ENCODE measurements at places on chromosomes 16 and 17.

- no peak for DNase-seq
These were observed 111.2 kb upstream of the GSE1 start for GRCh38 chr16:85501900-85502299.

DNA sequence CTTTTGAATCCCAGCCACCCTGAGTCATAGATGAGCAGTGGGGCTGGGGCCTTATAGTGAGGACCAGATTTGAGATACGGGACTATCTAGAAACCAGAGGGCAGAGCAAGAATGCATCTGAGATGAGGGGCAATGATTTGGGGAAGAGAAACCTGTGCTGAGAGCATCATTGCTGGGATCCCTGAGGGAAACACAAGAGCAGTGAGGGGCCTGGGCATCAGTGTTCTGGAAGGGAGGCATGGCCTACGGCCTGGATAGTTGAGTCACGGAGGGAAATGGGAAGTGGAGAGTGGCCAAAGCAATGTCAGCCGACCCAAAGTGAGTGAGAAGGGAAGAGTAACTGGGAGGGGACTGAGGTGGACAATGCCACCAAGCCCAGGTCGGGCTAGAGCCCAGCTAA, 5.2 kb downstream of the CAMTA2 start:
- no peak for DNase-seq

DNA sequence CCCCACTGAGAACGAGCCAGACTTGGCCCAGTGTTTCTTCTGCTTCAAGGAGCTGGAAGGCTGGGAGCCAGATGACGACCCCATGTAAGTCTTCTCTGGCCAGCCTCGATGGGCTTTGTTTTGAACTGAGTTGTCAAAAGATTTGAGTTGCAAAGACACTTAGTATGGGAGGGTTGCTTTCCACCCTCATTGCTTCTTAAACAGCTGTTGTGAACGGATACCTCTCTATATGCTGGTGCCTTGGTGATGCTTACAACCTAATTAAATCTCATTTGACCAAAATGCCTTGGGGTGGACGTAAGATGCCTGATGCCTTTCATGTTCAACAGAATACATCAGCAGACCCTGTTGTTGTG, 631 bp downstream of the BIRC5 start:
- DNase-seq = no peak

DNA sequence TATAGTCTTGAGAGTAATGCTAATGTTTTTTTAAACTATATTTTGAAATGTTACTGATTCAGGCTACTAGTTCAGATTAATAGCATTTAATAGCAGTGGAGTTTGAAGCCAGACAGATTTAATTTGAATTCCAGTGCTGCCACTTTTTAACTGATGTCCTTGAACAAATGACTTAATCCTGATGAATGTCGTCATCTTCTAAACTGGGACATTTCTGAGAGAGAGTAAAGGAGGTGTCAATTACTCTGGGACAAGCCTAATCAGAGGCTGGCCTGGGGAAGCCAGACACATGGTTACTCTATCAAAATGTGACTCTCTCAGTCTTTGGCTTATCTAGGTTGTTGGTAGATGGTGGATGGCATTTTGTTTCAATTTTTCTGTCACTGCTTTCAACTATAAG, 246.7 kb downstream of the HS3ST3A1 start:
- DNase-seq = no peak

DNA sequence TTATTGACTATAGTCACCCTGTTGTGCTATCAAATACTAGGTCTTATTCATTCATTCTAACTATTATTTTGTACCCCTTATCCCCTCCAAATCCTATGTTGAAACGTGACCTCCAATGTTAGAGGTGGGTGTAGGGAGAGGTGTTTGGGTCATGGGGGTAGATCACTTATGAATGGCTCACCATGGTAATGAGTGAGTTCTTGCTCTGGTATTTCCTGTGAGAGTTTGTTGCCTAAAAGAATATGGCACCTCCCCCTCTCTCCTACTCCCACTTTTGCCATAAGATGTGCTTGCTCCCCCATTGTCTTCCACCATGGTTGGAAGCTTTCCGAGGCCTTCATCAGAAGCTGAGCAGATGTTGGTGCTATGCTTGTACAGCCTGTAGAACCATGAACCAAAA, 59.3 kb upstream of the BRD7 start:
- no peak for DNase-seq

DNA sequence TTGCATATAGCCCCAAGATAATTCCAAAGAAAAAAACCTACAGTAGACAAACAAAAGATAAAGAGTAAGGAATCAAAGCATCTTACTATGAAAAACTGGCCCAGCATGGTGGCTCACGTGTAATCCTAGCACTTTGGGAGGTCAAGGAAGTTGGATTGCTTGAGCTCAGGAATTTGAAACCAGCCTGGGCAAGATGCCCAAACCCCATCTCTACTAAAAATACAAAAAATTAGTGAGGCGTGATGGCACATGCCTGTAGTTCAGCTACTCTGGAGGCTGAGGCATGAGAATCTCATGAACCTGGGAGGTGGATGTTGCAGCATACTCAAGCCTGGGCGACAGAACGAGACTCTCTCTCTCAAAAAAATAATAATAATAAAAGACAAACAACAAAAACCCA, 764.7 kb upstream of the KIF2B start:
- DNase-seq = no peak

- no peak for DNase-seq
These were observed 45.0 kb downstream of the SOST start for GRCh38 chr17:43713494-43714162.

- no peak for DNase-seq
These were observed 220.0 kb downstream of the ZNF423 start for GRCh38 chr16:49635591-49636581.

DNA sequence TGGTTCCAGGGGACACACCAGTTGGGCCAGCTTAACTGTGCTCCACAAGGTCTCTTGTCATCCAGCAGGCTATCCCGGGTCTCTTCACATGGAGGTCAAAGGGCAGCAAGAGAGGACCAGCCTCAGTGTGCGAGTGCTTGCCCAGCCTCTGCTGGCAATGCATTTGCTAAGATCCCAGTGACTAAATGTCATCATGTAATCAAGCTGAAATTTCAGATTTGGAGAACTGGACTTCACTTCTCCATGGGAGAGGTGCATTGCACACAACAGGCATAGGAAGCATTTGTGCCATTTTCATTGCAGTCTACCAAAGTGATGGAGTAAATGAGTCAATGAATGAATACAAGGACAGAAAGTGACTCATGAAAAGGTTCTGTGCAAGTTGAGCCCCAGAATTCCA, 51.2 kb upstream of the KDM8 start:
- DNase-seq = no peak

DNA sequence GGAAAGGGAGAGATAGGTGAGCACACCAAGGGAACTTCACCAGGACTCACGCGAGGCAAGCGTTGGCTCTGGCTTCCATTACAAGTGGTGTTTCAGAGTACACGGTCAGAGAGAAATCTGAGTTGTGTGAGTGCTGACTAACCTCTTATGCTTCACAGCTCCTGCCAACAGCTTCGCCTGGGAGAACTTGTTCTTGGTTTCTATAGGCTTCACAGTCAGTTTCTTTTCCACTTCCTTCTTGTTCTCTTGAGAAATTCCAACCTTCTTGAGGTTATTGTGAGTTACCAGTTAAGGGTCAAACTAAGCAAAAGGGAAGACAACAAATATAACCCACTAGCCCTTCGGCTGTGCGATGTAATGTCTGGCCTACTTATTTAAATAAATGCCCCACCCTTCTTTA, 18.9 kb downstream of the PSME3IP1 start:
- DNase-seq = no peak

- DNase-seq = peak; percentile 7
These were observed 190.4 kb downstream of the ABCC12 start for GRCh38 chr16:47965439-47965838.

DNA sequence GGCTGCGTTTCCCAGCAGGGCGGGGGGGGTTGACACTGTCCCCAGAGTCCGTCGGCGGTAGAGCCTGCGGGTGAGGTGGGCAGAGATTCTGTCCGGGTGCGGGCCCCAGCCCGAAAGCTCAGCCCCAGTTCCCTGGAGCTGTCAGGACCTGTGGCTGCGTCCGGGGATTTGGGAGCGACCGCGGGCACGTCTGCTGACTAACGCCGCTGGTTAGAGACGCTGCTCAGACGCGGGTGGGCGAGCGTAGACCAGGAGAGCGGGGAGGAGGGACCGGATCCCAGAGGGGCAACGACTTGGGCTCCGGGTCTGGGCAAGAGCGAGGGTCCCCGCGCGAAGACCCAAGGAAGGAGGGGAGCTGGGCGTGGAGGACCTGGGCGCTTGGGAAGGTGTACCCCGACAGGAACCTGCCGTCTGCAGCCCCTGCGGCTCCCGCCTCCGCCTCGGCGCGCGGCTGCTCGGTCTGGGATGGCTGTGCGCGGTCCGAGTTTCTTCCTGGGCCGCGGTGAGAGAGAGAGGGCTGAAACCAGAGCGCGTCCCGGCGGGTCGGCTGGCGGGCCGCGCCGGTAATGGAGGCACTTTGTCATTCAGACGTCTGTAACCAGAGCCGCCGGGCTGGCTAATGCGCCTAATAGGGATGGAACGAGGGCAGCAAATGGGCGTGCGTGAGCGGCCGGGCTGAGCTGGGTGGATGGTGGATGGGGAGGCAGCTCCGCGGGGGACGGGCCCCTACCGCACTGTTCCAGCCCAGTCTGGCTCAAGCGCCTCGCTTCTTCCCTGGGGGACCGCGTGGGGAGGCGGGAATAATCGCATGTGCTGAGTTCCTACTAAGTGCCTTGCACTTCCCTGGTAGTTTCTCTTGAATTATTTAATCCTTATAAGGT, 2.3 kb downstream of the NGFR start:
- no peak for DNase-seq

DNA sequence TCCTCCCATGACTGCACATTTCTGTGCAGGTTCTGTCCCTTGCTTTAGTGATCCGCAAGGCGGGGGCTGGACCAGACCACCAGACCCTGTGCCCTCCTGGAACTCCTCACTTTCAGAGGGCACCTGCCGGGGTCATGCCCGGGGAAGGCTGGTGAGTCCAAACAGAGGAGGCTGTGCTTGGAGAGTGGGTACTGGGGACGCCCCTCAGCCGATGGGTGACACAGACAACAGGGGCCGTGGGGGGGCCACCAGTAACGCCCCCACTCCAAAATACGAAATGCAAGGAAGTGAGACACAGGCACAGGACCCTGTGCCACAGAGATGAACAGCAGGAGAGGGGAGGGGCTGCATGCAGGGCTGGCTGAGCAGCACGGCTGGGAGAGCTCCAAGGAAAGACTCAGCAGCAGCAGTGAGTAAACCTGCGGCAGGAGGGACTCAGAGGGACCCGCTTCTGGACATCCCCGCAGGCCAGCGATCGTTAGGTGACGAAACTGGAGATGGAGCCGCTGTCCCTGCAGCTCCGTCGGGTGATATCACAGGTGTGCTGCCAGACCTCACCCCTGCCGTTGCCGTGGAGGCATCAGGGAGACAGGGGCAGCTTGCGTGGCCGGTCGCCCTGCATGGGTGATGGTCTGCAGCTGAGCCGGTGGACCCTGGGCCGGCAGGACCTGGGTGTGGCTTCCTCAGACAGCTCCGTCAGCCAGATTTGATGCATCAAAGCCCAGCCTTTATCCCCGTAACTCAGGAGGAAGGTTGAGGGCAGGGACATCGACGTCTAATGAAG, 71.2 kb upstream of the GNG13 start:
- DNase-seq = no peak

DNA sequence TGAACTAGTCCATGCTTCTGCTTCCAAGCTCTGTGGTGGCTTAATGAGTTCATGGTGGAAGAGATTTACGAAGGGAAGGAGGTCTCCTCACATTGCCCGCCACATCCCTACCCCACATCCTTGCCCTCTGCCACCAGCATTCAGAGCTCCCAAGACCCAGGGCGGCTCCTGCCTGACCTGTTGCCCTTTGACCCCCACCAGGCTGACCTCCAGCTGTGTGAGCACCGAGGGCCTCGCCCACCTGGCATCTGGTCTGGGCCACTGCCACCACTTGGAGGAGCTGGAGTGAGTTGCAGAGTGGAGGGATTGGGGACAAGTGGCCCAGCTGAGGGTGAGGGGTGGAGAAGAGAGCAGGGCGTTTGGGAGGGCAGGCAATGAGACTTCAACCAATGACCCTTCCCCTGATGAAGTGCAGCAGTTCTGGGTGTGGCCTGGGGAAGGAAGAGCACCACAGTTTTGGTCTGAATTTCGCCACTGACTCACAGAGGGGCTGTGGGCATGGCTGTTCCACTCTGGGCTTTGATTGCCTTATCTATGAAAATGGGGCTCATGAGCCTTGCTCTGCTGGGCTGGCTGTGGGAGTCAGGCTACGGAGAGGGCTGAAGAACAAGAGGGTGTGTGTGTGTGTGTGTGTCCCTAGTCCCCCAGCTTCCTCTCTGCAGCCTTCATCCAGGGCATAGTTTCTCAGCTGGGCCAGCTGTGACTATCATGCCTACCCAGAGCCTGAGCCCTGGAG, 22.6 kb upstream of the CPNE2 start:
- no peak for DNase-seq

DNA sequence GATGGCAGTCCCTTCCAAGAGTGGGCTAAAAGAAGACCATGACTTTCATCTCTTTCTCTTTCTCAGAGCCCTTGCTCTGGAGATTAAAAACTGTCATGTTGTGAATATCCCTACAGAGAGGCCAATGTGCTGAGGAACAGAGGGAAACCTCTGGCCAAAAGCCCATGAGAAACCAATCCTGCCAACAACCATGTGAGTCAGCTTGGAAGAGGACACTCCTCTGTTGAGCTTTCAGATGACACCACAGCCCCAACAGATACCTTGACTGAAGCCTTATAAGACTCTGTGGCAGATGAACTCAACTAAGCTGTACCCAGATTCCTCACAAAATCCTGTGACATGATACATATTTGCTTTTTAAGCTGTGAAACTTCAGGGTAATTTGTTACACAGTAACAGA, 19.6 kb downstream of the CPPED1 start:
- DNase-seq = no peak

Data from nucleus accumbens (tissue), 56 donors.